Mammary microvascular endothelial cell (primary cell): ENCODE measurements at places on chromosomes 12 and 14. TPM values are rescaled to one million over a fixed set of nuclear protein-coding genes. Genes with fewer than 3 reads are reported as not detected.

The FGF6 gene
- total RNA-seq = not detected in 2 replicates

The RPL41 gene
- 2,181 and 3,254 TPM in 2 replicates for total RNA-seq

The B4GALNT1 gene
- total RNA-seq = 0.13 TPM in 1 of 2 replicates, not detected in the other

The OR6C2 gene
- not detected in 2 replicates for total RNA-seq

The SLC39A5 gene
- total RNA-seq = not detected in 2 replicates
